Right forelimb (tissue), 1 donor: ENCODE measurements at places on chromosomes 3 and 15.

DNA sequence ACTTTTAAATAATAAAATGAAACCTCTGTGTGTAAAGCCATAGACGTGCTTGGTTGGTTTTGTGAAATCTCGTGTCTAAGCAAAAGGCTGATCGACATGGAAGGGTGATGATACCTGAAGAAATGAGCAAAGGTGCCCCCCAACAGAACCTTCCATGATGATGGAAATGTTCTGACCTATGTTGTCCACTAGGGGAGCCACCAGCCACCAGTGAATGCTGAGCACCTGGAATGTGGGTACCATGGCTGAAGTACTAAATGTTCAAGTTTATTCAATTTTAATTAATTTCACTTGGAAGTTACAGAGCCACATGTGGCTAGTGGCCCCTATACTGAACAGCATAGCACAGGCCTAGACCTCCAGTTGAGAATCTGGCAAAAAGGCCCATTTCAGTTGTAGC, 158.8 kb downstream of the POLR2M start:
- DNase-seq: no peak

DNA sequence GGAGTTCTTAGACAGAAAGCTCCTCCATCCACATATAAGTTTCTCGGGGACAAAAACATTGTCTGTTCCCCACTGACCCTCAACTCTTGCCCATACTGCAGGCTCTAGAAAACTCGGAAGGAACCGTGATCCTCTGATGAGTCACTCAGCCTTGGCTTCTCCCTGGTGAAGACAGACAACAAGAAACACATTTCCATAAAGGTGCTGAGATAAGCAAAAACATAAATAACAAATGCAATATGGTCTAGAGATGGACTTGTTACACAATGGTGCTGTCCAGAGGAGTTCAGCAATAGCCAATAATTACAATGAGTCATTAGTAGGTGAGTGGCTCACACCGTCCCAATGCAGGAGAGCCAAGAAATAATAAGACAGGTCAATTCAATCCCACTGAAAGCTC, 43.7 kb downstream of the MAGI1 start:
- DNase-seq: no peak

DNA sequence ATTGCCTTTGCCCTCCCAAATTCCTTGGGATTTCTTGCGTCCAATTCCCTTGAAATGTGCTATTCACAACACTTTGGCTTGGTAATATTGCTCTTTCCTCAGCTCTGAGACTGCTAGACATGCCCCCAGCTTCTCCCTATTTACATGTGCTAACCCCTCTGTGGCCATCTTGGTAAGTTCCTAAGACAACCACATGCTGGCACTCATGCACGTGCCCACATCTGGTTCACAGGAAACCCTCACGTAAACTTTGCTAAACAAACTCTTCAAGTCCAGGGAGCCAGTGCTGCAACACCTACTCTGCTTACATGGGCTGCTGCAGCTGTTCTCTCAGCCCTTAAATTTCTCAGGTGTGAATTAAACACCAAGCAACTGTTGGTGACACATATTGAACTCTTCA, 121.8 kb downstream of the ADAMTSL3 start:
- no peak for DNase-seq

- no peak for DNase-seq
Observed at GRCh38 chr3:81249540-81250029, 511.9 kb downstream of the GBE1 start.

DNA sequence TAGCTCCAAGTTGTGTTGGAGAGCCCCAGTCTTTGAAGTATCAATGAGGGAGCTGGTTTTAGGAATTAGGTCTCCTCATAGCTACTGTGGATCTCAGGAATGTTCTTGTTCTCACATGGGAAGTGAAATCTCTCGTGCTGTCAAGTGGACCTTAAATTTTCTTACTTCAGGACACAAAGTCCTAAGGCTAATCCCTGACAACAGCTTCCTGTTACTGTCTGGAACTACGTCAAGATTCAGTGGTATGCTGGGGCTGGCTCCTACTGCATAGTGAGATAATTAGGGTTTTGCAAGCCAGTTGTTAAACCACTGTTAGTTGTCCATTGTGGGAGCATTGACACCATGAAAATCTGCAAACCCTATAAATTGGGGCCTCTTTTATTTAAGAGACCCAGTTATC, 22.8 kb downstream of the MESP1 start:
- DNase-seq: no peak

DNA sequence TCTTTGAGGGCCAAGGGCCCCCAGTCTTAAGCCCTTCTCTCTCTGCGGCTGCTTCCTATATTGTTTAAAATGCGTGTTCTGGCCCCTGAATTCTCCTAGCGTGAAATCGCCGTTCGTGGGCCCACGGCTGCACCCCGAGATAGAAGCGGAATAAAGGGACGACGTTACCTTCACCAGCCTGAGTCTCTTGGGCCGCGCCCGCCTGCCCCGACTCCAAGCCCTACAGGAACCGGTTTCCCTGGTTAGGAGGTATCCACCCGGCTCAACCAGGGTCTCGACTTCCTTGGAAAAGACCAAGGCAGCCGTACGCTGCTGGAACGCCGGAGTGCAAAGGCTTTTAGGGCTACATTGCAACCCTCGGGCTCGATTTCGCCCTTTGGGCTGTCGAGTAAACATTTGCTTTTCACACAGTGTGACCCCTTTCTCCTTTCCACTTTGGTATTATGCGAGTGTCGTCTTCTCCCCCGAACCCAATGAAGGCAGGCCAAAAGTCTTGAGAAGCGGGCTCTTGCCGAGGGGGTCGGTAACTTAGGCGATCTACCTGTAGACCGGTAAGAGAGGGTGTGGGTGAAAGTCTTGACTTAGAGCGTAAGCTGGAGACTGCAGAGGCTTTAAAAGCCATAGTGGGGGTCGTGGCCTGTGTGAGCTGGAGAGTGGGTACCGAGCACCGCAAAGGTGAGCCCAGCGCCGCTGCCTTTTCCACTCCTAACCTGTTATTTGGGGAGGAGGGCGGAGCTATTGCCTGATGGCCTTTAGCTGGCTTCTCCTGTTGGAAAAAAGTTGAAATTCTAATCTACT, 2.0 kb downstream of the TRIM71 start:
- no peak for DNase-seq

GRCh38 chr3:69013253-69014021, at the start of gene EOGT:
EOGT (minus strand) TSS chr3:69013684; CDS start chr3:69009846, 3,838 bp downstream.
- DNase-seq: peak; percentile 91

DNA sequence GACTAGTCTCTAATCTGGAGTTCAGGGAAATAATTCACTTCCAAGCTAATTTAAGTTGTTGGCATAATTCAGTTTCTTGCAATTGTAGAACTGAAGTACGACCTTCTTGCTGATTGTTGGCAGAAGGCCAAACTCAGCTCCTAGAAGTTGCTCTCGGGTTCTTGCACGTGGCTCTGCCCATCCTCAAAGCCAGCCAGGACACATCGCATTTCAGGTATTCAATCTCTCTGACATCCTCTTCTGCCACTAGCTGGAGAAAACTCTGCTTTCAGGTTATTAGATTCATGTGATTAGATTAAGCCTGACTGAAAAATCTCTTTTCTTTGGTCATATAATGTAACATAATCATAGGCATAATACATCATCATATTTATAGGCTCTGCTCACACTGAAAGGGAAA, 362.0 kb downstream of the ZPLD1 start:
- DNase-seq: no peak

- no peak for DNase-seq
Observed at GRCh38 chr3:94596141-94596540, 533.3 kb downstream of the NSUN3 start.

- peak; percentile 26 for DNase-seq
Observed at GRCh38 chr3:127450331-127450730, 140.2 kb downstream of the TPRA1 start.

DNA sequence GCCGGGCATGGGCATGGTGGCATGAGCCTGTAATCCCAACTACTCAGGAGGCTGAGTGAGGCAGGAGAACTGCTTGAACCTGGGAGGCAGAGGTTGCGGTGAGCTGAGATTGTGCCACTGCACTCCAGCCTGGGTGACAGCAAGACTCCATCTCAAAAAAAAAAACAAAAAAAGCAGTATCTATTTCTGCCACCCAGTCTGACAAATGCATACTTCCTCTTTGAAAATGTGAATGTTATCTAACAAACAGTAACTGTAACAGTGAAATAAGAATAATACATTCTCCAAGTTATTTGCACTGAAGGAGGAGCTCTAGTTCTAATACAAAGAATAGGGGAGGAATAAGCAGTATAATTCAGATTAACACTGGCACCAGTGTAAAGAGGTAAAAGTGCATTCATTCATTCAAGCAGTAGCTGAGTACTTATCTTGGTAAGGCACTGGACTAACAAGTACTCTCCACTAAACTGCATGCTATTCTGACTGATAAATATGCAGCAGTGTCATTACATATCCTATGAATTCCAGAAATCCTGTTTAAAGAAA, 12.9 kb downstream of the VPS13C start:
- DNase-seq: no peak

- no peak for DNase-seq
Observed at GRCh38 chr3:188003188-188004171, 150.5 kb upstream of the LPP start.

- DNase-seq: no peak
Observed at GRCh38 chr15:68097029-68097428, 42.9 kb downstream of the PIAS1 start.

- DNase-seq: no peak
Observed at GRCh38 chr3:140470962-140471361, 206.9 kb upstream of the TRIM42 start.

DNA sequence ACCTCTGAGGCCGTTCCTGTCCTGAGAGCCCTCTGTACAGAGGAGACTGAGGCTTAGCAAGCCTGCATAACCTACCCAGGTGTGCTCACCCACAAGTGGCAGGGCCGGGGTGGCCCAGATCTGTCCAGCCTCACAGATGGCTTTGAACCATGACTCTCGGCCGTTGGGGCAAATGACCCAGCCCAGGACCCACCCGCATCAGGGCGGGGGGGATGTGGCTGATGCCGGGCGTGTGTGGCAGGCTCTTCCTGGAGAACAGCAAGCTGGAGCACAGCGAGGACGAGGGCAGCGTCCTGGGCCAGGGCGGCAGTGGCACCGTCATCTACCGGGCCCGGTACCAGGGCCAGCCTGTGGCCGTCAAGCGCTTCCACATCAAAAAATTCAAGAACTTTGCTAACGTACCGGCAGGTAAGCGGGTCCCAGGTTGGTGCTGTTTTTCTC, 133.5 kb downstream of the LRRK1 start:
- peak; percentile 32 for DNase-seq

GRCh38 chr3:151404316-151404715, 19.8 kb upstream of the P2RY12 start:
- DNase-seq: no peak

DNA sequence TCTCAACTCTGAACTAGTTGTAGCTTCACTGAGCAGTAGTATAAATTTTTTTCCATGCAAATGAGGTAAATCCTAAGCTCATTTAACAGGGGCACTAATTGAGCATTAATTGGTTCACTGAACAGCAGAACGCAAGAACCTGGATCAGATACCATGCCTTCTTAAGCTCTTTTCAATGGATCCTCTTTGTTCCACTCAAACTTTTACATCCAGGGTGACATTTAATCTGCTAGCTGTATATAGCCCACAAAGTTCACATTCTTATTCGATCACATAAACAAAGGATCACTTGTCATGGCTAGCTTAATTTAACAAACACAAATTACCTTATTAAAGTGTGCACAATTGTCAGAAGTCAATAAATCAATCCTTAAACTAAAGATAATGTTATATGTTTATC, 281.6 kb downstream of the CNTN6 start:
- DNase-seq: no peak

- no peak for DNase-seq
Observed at GRCh38 chr15:89138999-89139612, 50.9 kb downstream of the ABHD2 start.

GRCh38 chr15:34709866-34710265, 44.9 kb downstream of the GJD2 start:
- no peak for DNase-seq

DNA sequence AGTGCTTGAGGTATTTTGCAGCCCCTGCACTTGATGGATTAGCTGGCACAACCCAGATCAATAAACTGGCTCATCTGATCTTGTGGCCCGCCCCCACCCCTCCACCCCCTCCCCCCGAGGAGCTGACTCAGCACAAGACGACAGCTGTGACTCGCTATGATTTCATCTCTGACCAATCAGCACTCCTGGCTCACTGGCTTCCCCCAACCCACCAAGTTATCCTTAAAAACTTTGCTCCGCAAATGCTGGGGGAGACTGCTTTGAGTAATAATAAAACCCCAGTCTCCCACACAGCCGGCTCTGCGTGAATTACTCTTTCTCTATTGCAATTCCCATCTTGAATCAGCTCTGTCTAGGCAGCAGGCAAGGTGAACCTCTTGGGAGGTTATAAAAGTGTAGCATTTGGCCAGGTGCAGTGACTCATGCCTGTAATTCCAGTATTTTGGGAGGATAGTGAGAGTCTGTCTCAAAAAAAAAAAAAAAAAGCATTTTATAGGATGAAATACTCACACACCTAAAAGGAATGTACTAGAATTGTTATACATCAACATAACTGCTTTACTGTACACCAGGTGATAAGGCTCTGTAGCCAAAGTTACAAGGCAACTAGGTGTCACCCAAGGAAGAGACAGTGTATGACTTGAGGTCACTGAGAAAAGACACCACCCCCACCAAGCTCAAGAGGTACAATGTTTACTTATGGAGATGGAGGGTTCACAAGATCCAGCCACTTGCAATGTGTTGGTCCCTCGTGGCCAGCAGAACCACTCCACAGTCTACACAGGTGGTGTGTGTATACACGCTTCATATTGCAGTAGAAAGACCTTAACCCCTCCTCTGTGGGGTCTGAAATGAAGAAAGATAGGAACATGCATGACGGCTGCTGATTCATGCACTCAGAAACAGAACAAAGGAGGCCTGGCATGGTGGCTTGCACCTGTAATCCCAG, 8.6 kb downstream of the ZNF445 start:
- DNase-seq: no peak

- no peak for DNase-seq
Observed at GRCh38 chr3:142468456-142468855, 20.6 kb upstream of the XRN1 start.

DNA sequence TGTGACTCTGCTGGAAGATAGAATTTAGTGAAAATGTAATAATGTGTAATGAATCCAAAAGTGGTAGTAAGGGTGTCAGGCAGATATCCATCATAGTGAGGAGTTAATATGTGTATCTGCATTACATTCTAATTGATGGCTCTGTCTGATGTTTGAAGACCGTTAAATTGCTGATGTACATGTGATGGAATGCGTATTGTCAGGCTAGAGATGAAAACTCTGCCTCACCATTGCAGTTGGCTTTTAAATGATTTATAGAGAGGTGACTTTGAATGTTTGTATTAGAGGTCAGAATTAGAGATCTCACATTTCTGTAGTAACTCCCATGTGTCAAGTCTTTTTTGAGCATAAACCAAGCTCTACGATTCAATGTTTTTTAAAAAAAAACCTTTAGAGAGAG, 234.6 kb downstream of the NAALADL2 start:
- DNase-seq: no peak

- DNase-seq: no peak
Observed at GRCh38 chr3:72448858-72449257, 399.4 kb downstream of the SHQ1 start.
